Sigmoid colon (tissue), 7 donors: ENCODE measurements at places on chromosomes 4 and X. TPM values are rescaled to one million over a fixed set of nuclear protein-coding genes. Genes with fewer than 3 reads are reported as not detected.

- H3K4me3 ChIP-seq = no peak overlapping the region
- no peaks in the 10 kb centered on the region for H3K36me3 ChIP-seq
- H3K4me1 ChIP-seq = peaks cover 23% of the 10 kb centered on the region
- H3K27me3 ChIP-seq = no peaks in the 10 kb centered on the region
- H3K27ac ChIP-seq = peak overlapping the region; percentile 5
- DNase-seq = peak; percentile 74
These were observed 263.8 kb upstream of the RPS6KA3 start for GRCh38 chrX:20530406-20530921.

GPM6B gene
- total RNA-seq = 40.3 TPM

GRCh38 chrX:8868070-8868773 lies 67.0 kb upstream of the FAM9A start:
- H3K27ac ChIP-seq = no peak overlapping the region
- no peaks in the 10 kb centered on the region for H3K27me3 ChIP-seq
- no peak for DNase-seq
- no peak overlapping the region for H3K4me3 ChIP-seq
- no peaks in the 10 kb centered on the region for H3K36me3 ChIP-seq

GRID2 gene
- total RNA-seq = 0.28 TPM

GRCh38 chr4:85086721-85087120 lies 120.2 kb upstream of the WDFY3 start:
- H3K4me3 ChIP-seq = no peak overlapping the region
- H3K36me3 ChIP-seq = no peaks in the 10 kb centered on the region
- no peaks in the 10 kb centered on the region for H3K4me1 ChIP-seq
- DNase-seq = no peak
- no peak overlapping the region for H3K27ac ChIP-seq
- H3K27me3 ChIP-seq = no peaks in the 10 kb centered on the region

GRCh38 chr4:139735381-139736273 lies 70.0 kb downstream of the MGST2 start:
- no peaks in the 10 kb centered on the region for H3K27me3 ChIP-seq
- H3K36me3 ChIP-seq = no peaks in the 10 kb centered on the region
- no peaks in the 10 kb centered on the region for H3K4me1 ChIP-seq
- peak overlapping the region; percentile 90 for H3K27ac ChIP-seq
- peak; percentile 74 for DNase-seq

DNA sequence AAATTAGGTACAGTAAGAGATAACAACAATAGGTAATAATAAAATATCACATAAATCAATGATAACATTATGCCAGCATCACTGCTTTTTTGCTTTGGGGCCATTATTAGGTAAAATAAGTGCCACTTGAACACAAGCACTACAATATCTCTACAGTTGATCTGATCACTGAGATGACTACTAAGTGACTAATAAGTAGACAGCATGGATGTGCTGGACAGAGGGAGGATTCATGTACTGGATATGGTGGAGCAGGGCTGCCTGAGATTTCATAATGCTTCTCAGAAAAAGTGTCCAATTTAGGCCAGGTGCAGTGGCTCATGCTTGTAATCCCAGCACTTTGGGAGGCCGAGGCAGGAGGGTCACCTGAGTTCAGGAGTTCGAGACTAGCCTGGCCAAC lies 137.8 kb upstream of the IL1RAPL2 start:
- H3K27me3 ChIP-seq = no peaks in the 10 kb centered on the region
- H3K4me3 ChIP-seq = no peak overlapping the region
- H3K27ac ChIP-seq = no peak overlapping the region
- H3K4me1 ChIP-seq = no peaks in the 10 kb centered on the region

DNA sequence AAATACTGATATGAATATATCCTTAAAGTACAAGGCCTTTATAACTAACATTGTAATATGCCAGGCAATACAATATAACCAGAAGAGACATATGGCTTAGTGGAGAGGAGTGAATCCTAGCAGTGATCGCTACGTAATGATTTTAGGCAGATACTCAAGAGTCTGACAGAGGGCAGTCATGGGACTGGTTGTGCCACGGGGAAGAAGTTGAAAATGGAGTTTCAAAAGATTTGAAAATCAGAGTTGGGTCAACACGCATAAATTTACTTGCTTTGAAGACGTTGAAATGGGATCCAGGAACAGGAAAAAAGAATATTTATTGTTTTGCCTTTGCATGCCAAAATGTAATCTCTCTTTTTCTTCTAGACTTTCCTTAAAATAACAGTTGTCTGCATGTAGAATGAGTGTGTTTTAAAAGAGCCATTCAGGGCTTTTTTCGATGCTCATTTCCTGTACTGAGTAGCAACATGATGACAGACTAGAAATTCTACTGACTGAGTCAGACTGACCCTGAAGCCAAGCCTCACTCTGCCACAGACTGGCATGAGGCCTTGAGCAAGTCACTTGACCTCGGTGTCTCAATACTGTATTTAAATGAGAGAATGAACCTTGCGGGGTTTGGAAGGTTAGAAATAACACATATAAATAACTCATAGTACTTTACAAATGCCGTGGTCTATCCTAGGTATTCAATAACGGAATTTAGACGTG lies 8.1 kb upstream of the SMS start:
- DNase-seq = no peak
- H3K4me1 ChIP-seq = no peaks in the 10 kb centered on the region
- peak overlapping the region; percentile 39 for H3K27ac ChIP-seq
- H3K36me3 ChIP-seq = no peaks in the 10 kb centered on the region

TMSB15A gene
- total RNA-seq = 0.99 TPM

DNA sequence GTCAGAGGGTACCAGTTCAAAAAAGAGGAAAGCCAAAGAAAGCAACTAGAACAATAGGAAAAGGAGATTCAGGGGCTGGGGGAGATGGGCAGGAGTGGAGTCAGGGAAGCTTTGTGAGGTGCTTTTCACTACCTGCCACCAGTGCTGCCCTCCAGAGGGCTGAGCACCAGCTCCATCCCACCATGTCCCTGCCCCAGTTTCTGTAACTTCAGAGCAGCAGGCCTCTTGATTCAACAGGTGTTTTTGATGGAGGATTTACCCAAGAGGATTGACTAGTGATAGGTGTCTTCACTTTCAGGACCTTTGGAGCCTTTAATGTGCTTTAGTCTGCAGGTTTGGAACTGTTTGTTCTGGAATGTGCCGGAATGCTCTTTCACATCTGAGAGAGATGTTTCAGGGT lies 12.1 kb downstream of the KIT start:
- no peaks in the 10 kb centered on the region for H3K27me3 ChIP-seq
- H3K36me3 ChIP-seq = no peaks in the 10 kb centered on the region
- no peak for DNase-seq
- H3K4me3 ChIP-seq = no peak overlapping the region
- no peaks in the 10 kb centered on the region for H3K4me1 ChIP-seq

DNA sequence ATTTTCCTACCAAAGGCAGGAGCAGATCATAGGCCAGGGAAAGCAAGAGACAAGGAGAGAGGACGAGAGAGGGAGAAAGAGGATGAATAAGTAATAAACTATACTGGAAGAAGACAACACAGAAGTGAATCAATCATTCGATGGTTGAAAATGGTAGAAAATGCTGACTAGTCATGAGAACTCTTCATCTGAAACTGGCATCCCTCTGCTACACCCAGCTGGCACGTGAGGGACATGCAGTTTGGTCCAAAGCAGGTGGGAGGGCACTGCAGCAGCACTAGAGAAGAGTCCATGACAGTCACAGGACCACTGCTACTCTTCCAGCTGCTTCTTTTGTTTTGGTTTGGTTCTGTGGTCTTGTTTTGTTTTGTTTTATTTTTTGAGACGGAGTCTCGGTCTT lies 74.1 kb downstream of the AFAP1 start:
- H3K27ac ChIP-seq = no peak overlapping the region
- peaks cover 25% of the 10 kb centered on the region for H3K36me3 ChIP-seq
- DNase-seq = peak; percentile 44
- H3K27me3 ChIP-seq = no peaks in the 10 kb centered on the region
- H3K4me3 ChIP-seq = no peak overlapping the region

- no peaks in the 10 kb centered on the region for H3K4me1 ChIP-seq
- DNase-seq = no peak
- H3K4me3 ChIP-seq = no peak overlapping the region
- no peaks in the 10 kb centered on the region for H3K36me3 ChIP-seq
- H3K27ac ChIP-seq = no peak overlapping the region
These were observed 34.1 kb downstream of the P2RY8 start for GRCh38 chrX:1502853-1503252.

- H3K27me3 ChIP-seq = no peaks in the 10 kb centered on the region
- H3K4me3 ChIP-seq = no peak overlapping the region
- H3K27ac ChIP-seq = no peak overlapping the region
- DNase-seq = peak; percentile 35
These were observed 4.2 kb upstream of the NOCT start for GRCh38 chr4:139011225-139011950.

GRCh38 chr4:54700986-54701385 lies 43.2 kb downstream of the KIT start:
- no peaks in the 10 kb centered on the region for H3K4me1 ChIP-seq
- no peaks in the 10 kb centered on the region for H3K36me3 ChIP-seq
- no peak for DNase-seq
- H3K4me3 ChIP-seq = no peak overlapping the region

GLUD2 gene
- 2.3 TPM for total RNA-seq

DNA sequence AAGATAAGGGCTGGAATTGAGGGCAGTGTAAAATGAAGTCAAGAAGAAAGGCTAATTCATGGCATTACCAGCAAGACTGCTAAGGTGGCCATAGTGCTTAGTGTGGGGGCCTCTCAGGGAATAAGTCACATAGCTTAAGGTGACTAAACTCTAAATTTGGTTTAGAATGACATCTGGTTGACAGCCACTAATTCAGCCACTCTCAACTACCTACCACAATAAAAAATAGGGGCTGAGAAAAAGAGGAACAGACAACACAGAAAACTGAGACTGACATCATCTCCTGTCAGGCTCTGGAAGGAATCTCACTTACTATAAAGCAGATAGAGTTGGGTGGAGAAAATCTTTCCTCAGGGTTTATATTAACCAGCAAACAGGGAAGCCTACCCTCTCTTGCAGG lies 96.9 kb downstream of the CHRDL1 start:
- H3K4me1 ChIP-seq = no peaks in the 10 kb centered on the region
- no peaks in the 10 kb centered on the region for H3K27me3 ChIP-seq
- no peak for DNase-seq
- H3K36me3 ChIP-seq = no peaks in the 10 kb centered on the region
- H3K4me3 ChIP-seq = no peak overlapping the region
- H3K27ac ChIP-seq = no peak overlapping the region

DNA sequence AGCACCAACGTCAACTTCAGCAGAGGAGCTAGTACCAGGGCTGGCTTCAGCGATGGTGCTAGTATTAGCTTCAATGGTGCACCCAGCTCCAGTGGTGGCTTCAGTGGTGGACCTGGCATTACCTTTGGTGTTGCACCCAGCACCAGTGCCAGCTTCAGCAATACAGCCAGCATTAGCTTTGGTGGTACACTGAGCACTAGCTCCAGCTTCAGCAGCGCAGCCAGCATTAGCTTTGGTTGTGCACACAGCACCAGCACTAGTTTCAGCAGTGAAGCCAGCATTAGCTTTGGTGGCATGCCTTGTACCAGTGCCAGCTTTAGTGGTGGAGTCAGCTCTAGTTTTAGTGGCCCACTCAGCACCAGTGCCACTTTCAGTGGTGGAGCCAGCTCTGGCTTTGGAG lies 8.3 kb downstream of the TRO start:
- H3K4me1 ChIP-seq = no peaks in the 10 kb centered on the region
- no peaks in the 10 kb centered on the region for H3K27me3 ChIP-seq
- no peak overlapping the region for H3K4me3 ChIP-seq
- no peak overlapping the region for H3K27ac ChIP-seq

DNA sequence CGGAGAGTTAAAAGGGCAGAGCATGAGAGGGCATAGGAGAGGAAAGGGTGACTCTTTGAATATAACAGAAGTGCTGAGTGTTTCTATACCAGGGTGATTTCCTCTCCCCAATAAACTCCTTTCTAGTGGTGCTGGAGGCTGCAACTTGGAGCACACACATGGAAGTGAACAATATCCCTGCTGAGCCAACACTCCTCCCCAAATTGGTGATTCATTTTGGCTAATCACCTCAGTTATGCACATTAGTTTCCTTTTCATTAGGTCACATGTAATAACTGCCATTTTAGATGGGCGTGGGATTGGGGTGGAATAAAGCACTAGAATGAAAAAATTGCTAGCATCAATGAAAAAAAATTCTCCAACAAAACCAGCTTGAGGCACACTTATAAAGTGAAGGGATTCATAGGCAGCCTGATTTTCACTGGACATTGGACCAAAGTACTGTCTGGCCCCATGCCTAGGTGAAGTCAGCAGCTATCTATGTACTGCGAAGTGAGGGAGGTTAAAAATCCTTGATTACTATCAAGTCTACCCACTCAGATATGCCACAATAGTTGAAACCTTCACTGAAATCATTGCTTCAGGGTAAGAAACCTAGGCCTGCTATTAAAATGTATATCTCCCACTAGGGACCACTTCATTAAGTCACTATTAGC lies 174.0 kb downstream of the GLUD2 start:
- H3K27ac ChIP-seq = no peak overlapping the region
- H3K27me3 ChIP-seq = no peaks in the 10 kb centered on the region
- no peak overlapping the region for H3K4me3 ChIP-seq
- no peaks in the 10 kb centered on the region for H3K36me3 ChIP-seq

GRCh38 chrX:115233497-115234455 lies at the start of gene LRCH2:
Gene LRCH2 (minus strand): TSS chrX:115234096. CDS start chrX:115234041, 55 bp downstream.
- peaks cover 48% of the 10 kb centered on the region for H3K4me1 ChIP-seq
- peak within 1 kb of the TSS; percentile 83 for H3K27ac ChIP-seq
- peak within 1 kb of the TSS; percentile 67 for H3K4me3 ChIP-seq
- H3K27me3 ChIP-seq = no peaks in the 10 kb centered on the region

- H3K36me3 ChIP-seq = no peaks in the 10 kb centered on the region
- no peak overlapping the region for H3K27ac ChIP-seq
- H3K4me3 ChIP-seq = no peak overlapping the region
- H3K4me1 ChIP-seq = no peaks in the 10 kb centered on the region
These were observed 194.2 kb upstream of the NOCT start for GRCh38 chr4:138821331-138821730.

DNA sequence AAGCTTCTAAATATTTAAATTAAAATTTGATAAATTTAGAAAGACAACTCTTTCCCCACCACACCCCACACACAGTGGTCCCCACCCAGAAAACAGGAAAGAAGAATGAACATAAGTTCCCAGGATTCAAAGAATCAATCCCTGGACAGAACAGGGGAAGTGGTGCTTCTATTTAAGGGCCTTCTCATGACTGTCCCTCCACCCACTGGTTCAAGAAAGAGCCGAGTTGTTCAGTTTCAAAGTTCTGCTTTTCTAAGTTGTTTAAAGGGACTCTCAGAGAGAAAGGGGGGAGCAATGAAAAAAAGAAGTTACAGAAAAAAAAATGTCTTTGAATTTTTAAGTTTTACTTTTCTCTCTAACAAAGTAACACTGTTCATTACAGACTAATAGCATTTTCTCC lies 195.8 kb downstream of the PDGFC start:
- H3K4me3 ChIP-seq = no peak overlapping the region
- no peaks in the 10 kb centered on the region for H3K36me3 ChIP-seq
- DNase-seq = no peak
